ENCODE measurements at places on chromosomes 1 and 21. TPM values are rescaled to one million over a fixed set of nuclear protein-coding genes. Genes with fewer than 3 reads are reported as not detected.

Gene AMIGO1
- total RNA-seq = 1.1 TPM

Gene GJA4
- total RNA-seq = not detected

Gene S100A7A
- total RNA-seq = not detected

Gene OLFML3
- not detected for total RNA-seq

Gene SLC35A3
- 15.7 TPM for total RNA-seq

Gene KIF2C
- total RNA-seq = 82.7 TPM

Gene FALEC
- total RNA-seq = not detected

Gene KCNJ6
- not detected for total RNA-seq

Gene NEK2
- 18.0 TPM for total RNA-seq

DNA sequence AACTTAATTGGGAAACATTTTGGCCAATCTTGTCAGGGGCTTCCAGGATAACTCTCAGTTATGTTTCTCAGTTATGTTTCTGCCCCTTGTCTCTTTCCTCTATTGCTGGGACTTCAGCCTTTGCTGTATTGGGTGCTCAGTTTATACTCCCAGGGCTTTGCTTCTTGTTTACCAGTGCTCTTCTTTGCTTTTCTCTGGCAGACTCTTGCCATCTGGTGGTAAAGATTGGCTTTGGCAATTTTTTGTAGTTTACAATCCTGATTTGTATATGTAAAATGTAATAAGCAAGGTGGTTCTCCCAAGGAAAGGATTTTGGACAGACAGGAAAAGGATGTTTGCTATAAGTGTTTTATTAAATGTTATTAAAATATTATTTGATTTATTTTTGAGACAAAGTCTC is 37.9 kb downstream of the FABP3 start:
- no peak overlapping the region for H3K27ac ChIP-seq
- H3K27me3 ChIP-seq = no peaks in the 10 kb centered on the region
- H3K4me3 ChIP-seq = no peak overlapping the region
- peaks cover 3% of the 10 kb centered on the region for H3K36me3 ChIP-seq
- peak; percentile 64 for DNase-seq

DNA sequence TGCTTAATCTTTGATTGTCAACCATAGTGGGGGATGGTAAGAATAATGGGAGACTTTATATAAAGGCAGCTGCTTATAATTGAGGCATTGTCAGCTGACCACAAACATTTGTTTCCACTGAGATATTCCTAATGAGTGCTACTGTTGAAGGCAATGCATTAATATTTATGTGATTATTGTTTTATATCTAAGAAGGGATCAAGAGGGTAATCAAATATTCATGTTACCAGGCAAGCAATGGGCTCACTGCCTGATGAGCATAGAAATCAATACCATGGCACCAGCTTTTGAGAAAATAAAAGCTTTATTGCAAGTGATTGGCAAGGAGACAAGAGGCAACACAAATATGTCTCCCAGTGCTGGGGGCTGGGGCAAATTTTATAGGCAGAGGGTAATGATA is 706.7 kb upstream of the ADAMTS5 start:
- no peaks in the 10 kb centered on the region for H3K4me1 ChIP-seq
- DNase-seq = no peak
- no peaks in the 10 kb centered on the region for H3K36me3 ChIP-seq
- no peak overlapping the region for H3K27ac ChIP-seq
- H3K4me3 ChIP-seq = no peak overlapping the region

- H3K4me1 ChIP-seq = no peaks in the 10 kb centered on the region
- H3K27me3 ChIP-seq = no peaks in the 10 kb centered on the region
- H3K27ac ChIP-seq = no peak overlapping the region
- H3K4me3 ChIP-seq = no peak overlapping the region
- no peaks in the 10 kb centered on the region for H3K36me3 ChIP-seq
- peak; percentile 60 for DNase-seq
Measured at GRCh38 chr21:30194701-30195299, 21.1 kb downstream of the CLDN8 start.

GRCh38 chr1:79460773-79461436 is 454.4 kb upstream of the ADGRL4 start:
- H3K27me3 ChIP-seq = no peaks in the 10 kb centered on the region
- no peaks in the 10 kb centered on the region for H3K36me3 ChIP-seq
- no peaks in the 10 kb centered on the region for H3K4me1 ChIP-seq
- no peak for DNase-seq
- H3K27ac ChIP-seq = no peak overlapping the region

DNA sequence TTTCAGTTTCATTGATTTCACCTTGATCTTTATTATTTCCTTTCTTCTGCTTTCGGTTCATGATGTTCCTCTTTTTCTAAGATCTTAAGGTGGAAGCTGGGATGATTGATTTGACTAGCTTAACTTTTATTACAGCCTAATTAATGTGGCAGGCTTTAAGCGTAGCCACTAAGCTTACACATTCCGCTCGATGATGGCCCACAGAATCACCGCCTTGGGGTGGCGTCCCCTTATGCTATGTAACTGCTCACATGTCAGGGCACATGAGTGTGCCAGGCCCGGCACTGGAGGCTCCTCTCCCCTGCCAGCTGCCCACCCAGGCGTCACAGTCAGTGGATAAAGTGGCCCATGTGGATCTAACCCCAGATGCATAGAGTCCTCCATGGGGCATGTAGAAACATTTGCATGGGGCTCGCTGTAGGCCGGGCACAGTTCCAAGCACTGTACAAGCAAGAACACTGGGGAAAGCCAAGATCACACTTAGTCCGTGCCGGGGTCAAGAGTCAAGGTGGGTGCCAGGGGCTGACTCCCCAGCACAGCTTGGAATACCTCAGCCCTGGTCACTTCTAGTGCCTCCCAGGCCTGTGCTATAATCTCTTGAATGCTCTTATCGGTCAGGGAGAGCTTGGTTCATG is 41.7 kb downstream of the PKNOX1 start:
- H3K4me1 ChIP-seq = peaks cover 5% of the 10 kb centered on the region
- peaks cover 38% of the 10 kb centered on the region for H3K36me3 ChIP-seq
- H3K4me3 ChIP-seq = no peak overlapping the region
- no peaks in the 10 kb centered on the region for H3K27me3 ChIP-seq
- no peak overlapping the region for H3K27ac ChIP-seq

GRCh38 chr1:143691400-143691891 is 280.3 kb downstream of the FAM72C start:
- peaks cover 51% of the 10 kb centered on the region for H3K27me3 ChIP-seq
- no peaks in the 10 kb centered on the region for H3K36me3 ChIP-seq
- no peak overlapping the region for H3K27ac ChIP-seq
- H3K4me3 ChIP-seq = no peak overlapping the region
- H3K4me1 ChIP-seq = no peaks in the 10 kb centered on the region

GRCh38 chr1:112061901-112062320 is 72.4 kb upstream of the KCND3 start:
- no peak overlapping the region for H3K4me3 ChIP-seq
- no peak overlapping the region for H3K27ac ChIP-seq
- H3K27me3 ChIP-seq = peaks cover 13% of the 10 kb centered on the region

DNA sequence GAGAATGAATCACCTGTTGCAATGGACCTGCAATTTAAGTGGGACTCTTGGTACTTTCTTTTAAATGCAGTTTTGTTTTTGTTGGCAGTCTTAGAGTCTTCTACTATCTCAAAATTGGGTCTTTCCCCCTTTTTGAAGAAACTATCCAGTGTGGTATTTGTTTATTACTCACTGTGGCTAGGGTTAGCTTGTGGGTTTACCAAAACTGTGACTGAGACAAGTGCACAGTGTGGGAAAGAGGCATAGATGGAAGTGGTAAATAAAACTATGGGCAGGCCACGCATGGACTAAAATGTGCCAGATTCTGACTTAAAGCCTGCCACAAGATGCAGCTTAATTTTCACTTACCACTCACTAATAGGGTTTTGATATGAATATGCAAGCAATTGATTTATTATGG is 1441.7 kb downstream of the PLA2G4A start:
- no peak overlapping the region for H3K4me3 ChIP-seq
- no peaks in the 10 kb centered on the region for H3K27me3 ChIP-seq

DNA sequence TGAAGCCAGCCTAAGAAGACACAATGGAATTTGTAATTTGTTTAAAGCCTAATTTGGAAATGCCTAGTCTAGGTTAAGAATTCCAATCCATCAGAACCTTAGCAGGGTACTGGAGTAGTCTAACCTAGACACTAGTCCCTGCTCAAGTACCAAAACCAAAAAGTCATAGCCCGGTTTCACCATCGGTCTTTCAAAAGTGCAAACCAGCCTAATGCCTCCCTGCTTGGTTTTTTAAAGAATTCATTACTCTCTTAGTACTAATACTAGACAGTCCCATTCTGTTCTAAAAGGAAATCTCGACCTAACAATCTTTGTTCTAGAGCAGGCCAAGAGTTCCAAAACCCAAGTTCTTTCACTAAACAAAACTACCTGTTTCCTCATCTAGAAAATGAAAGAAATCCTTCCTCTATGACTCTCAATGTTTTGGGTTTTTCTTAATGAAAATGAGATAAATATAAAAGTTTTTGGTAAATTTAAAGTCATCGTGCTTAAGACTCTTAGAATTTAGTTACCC is 2.6 kb downstream of the PUM1 start:
- peak overlapping the region; percentile 95 for H3K4me3 ChIP-seq
- peak overlapping the region; percentile 34 for H3K27ac ChIP-seq
- no peak for DNase-seq
- H3K27me3 ChIP-seq = no peaks in the 10 kb centered on the region

DNA sequence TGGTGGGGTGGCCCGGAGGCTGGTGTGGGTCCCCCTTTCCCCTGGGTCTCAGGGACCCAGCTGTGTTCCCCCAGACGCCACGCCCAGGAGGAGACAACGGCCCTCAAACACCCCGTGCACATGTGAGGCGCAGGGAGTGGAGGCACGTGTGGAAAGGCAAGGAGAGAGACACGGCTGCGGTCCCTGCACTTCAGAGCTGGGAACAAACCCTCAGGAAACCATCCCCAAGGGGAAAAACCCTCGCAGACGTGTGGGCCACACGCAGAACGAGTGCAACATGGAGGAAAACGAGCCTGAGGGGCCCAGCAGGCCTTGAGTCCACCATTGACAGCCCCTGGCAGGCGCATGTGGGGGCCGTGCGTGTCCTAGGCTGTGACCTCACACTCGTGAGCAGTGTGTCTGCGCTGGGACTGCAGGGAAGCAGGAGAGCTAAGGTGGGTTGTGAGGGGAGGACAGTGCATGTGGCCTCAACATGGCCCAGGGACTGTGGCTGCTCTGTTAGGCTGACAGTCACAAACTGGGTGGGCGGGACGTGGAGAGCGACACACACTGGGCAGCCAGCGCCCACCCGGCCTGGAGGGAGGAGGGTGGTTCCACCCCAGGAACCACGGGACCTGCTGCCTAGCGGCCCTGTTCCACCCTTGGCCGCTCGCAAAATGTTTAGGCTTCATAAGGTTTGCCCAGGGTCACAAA is 20.0 kb downstream of the ITGB2 start:
- no peak for DNase-seq
- H3K36me3 ChIP-seq = peaks cover 68% of the 10 kb centered on the region
- peaks cover 6% of the 10 kb centered on the region for H3K4me1 ChIP-seq
- H3K27ac ChIP-seq = no peak overlapping the region
- no peak overlapping the region for H3K4me3 ChIP-seq

DNA sequence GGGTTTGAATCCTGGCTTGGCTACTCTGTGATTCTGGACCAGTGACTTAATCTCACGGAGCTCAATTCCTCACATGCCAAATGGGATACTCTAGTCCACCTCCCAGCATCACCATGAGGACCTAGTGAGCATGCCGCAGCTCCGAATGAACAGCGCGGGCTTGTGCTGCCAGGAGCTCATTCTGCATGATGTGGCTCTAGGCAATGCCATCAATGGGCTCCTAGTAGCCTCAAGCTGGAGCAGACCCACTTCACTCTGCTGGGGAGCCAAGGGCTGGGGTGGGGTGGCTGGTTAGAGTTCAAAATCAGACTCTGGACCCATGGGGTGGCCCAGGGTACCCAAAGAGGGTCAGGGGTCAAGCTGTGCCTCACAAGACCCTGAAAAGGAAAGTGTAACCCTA is 41.5 kb downstream of the CDK18 start:
- DNase-seq = no peak
- H3K4me1 ChIP-seq = peaks cover 10% of the 10 kb centered on the region
- no peaks in the 10 kb centered on the region for H3K36me3 ChIP-seq
- H3K27ac ChIP-seq = no peak overlapping the region

GRCh38 chr1:33468967-33469366 is 3.5 kb upstream of the ZSCAN20 start:
- no peak for DNase-seq
- H3K4me1 ChIP-seq = peaks cover 22% of the 10 kb centered on the region
- no peaks in the 10 kb centered on the region for H3K36me3 ChIP-seq
- H3K27ac ChIP-seq = no peak overlapping the region

GRCh38 chr1:239647045-239647444 is 260.7 kb downstream of the CHRM3 start:
- no peaks in the 10 kb centered on the region for H3K27me3 ChIP-seq
- DNase-seq = peak; percentile 43

DNA sequence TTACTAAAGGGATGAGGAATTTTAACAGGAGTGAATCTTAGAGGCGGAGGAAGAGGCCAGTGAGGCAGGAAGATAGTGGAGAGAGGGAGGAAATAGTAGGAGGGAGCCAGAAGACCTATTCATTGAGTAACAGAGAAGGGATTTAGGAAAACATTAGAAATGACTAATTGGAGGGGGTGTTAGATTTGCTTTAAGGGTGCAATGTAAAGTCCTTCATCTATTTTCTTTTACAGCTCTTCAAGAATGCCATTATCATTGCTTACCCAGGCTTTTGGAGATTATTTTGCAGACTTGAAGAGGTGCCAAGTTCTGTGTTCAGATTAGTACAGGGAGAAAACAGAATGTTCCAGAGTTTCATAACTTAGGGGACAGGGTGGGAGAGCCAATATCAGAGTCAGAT is 33.8 kb downstream of the OR10J1 start:
- H3K27ac ChIP-seq = no peak overlapping the region
- no peaks in the 10 kb centered on the region for H3K36me3 ChIP-seq
- no peaks in the 10 kb centered on the region for H3K4me1 ChIP-seq
- no peak for DNase-seq

- DNase-seq = peak; percentile 89
- peaks cover 3% of the 10 kb centered on the region for H3K4me1 ChIP-seq
- no peak overlapping the region for H3K4me3 ChIP-seq
- peaks cover 18% of the 10 kb centered on the region for H3K27me3 ChIP-seq
- H3K36me3 ChIP-seq = no peaks in the 10 kb centered on the region
Measured at GRCh38 chr1:153465811-153466636, 5.6 kb upstream of the S100A7 start.

- H3K36me3 ChIP-seq = no peaks in the 10 kb centered on the region
- no peaks in the 10 kb centered on the region for H3K27me3 ChIP-seq
- no peak overlapping the region for H3K27ac ChIP-seq
- no peak for DNase-seq
- H3K4me1 ChIP-seq = no peaks in the 10 kb centered on the region
Measured at GRCh38 chr1:191912517-191912916, 245.7 kb upstream of the RGS18 start.

- H3K36me3 ChIP-seq = peaks cover 44% of the 10 kb centered on the region
- no peak overlapping the region for H3K27ac ChIP-seq
- H3K4me1 ChIP-seq = no peaks in the 10 kb centered on the region
- H3K4me3 ChIP-seq = no peak overlapping the region
Measured at GRCh38 chr1:3883194-3883925, 16.7 kb downstream of the C1orf174 start.

DNA sequence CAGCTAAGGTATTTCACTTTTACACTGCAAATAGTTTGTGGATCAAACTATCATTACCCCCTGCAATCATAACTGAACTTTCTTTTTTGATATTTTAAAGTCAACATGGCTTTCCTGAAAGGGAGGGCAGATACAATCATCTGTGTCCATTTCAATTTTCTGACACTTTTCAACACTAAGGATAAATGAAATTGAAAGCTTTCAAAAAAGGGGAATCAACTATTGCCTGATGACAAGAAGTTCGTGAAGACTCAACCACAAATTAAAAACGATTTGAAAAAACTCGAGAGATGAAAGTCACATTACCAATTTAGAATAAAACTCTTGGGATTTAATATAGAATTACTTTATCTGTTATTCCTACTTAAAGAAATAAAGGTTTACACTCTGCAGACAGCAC is 11.7 kb downstream of the SRSF4 start:
- H3K36me3 ChIP-seq = peaks cover 50% of the 10 kb centered on the region
- H3K27ac ChIP-seq = peak overlapping the region; percentile 42
- H3K27me3 ChIP-seq = no peaks in the 10 kb centered on the region
- DNase-seq = no peak
